ENCODE measurements at places on chromosomes 3 and 15.
A peak's percentile ranks its signal among the peaks of the same experiment; 100 is the strongest.

DNA sequence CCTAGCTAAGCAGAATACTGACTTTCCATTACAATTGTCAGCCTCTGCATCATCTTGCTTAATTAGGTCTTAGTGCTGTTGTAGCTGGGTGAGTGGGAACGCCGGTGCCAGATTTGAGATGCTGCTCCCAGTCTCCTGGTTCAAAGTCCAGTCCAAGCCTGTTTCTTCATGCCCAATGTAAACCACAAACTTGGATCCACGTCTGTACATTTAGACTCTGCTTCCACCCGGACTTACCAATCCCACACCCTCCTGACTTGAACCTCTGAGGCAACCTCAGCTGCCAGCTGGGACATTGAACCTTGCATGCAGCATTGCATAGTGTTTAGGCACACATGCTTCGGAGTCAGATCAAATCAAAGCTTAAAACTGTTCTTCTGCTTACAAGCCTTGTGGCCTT is 43.0 kb downstream of the BCL2L10 start:
- DNase-seq: no peak

GRCh38 chr3:1551741-1552140 is 458.9 kb downstream of the CNTN6 start:
- DNase-seq: no peak

GRCh38 chr15:61057376-61057775 is 171.7 kb downstream of the RORA start:
- no peak for DNase-seq

DNA sequence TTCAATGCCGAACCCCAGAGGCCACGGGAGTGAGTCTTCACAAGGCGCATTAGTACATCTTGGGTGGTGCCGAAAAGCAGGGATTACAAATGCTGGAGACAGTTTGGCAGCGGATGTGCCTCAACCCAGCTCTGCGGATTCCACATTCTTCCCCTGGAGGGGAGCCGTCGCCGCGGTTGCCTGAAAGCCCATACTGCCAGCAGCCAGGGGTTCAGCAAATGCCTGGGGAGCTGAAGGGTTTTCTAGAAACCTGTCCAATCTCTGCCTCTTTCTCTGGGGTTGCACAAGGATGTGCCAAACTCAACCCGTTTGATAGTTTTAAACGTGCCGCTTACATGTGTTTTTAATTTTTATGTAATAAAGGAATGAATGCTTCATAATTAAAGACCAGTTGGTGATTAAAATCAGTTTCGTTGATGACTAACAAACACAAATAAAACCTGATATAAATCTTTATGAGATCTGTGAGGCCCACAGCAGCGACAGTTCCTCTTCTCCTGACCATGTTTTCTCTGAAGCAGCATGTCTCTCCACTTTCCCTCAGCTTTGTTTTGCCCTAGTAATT is 74.6 kb upstream of the LEKR1 start:
- no peak for DNase-seq

GRCh38 chr3:128889139-128889894 is 9.9 kb downstream of the ACAD9 start:
- DNase-seq: no peak

DNA sequence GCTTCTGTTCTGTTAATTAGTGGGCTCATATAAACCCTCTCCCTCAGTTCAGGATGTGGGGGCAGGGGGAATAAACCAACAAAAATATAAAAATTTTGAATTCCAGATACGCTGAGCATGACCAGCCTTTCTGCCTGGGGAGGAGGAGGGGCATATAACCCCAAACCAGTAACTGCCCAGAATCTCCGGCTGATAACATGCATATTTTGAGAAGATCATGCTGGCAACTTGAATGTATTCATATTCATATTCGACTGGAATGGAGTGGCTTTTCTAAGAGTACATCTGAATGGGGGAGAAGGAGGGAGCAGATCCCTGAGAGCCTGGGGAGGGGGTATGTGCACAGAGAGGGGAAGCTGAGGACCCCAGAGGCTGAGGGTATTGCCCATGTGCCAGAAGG is 54.5 kb upstream of the LCTL start:
- no peak for DNase-seq

DNA sequence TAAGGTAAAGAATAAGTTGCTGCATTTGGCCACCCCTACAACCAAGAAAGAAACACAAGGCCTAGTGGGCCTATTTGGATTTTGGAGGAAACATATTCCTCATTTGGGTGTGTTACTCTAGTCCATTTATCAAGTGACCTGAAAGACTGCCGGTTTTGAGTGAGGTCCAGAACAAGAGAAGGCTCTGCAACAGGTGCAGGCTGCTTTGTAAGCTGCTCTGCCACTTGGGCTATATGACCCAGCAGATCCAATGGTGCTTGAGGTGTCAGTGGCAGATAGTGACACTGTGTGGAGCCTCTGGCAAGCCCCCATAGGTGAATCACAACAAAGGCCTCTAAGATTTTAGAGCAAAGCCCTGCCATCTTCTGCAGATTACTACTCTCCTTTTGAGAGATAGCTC is 491.3 kb downstream of the TAFA4 start:
- no peak for DNase-seq

DNA sequence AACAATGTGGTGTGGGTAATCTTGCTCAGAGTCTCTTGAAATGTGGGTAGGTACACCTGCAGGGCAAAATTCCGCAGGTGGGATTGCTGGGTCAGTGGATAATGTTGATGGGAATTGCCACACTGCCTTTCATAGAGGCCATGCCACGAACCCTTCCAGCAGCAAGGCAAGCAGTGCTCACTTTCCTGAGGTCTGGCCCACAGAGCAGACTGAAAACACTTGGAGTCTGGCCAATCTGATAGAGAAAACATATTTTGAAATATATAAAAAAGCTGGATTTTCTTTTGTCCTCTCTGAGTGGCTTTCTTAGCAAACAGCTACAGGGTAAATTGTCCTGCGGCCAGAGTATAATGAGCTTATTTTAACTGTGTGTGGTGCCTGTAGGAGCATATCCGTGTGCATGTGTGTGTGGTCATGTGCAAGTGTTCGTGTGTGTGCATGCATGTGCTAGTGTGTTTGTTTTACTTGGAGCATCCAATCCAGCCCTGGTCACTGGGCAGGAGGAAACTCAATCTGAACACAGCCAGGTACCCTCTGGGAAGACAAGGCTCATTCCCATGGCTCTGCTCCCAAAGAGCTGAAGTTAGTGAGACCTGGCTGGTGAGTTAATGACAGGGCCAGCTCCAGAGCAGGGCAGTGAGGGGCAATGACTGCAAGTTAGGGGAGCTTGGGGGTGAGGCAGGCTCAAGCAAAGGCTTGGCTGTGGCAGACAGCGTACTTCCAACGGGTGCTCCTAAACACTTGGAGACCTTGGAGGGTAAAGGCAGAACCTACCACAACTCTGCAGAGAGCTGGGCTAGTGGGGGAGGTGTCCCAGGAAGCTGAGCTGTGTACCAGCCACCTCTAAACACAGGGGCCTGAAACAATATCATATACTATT is 91.3 kb downstream of the PLXNA1 start:
- DNase-seq: no peak

DNA sequence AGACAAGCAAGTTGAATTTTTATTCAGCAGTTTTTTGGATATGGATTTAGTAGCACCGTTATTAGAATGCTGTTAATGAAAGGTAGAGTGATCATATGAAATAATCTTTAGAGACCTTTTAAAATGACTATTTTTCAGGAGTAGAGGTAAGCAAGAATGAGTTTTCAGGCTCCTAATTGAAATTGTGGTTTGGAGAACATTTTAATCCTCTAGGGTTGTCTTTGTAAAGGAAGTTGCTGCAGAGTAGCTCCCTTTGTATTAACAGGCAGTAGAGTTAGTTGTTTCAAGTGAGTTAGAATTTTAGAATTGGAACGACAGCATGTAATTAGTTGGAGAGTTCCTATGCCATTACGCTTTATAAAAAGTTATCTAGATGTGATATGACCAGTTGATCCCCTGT is 27.2 kb upstream of the EDEM1 start:
- no peak for DNase-seq

DNA sequence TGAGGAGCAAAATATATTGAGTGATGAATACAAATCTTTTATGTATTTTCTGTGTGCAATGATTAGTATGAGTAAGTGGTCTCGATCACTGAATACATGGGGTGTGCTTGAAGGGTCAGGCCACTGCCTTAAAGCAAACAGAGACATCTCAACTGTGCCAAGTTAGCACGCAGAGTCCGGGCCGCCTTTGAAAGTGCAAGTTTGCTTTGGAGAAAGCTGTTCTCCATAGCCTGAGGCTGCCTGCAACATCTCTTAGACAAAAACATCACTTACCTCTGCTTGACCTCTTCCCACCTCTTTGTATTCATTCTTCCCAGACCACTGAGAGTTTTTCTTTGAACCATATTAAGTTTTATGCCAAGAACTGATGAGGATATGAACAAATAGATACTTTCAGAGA is 267.0 kb downstream of the ZBTB20 start:
- DNase-seq: no peak

DNA sequence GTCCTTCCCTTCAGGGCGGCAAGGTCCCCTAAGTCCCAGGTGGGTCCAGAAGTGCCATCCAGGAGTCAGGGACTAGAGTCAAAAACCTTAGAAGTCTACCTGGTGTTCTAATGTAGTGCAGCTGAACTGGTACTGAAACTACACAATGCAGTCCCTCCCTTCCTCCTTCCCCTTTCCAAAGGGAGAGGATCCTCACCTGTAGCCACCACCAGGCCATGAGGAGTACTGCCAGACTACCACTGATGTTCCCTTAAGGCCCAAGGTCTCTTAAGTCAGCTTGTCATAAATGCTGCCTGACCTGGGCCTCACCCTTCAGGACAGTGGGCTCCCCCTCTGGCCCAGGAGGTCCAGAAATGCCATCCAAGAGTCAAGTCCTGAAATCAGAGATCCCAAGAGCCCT is 98.9 kb downstream of the ULK4 start:
- DNase-seq: no peak

- DNase-seq: no peak
Measured at GRCh38 chr3:158743664-158744566, 11.7 kb upstream of the RARRES1 start.

DNA sequence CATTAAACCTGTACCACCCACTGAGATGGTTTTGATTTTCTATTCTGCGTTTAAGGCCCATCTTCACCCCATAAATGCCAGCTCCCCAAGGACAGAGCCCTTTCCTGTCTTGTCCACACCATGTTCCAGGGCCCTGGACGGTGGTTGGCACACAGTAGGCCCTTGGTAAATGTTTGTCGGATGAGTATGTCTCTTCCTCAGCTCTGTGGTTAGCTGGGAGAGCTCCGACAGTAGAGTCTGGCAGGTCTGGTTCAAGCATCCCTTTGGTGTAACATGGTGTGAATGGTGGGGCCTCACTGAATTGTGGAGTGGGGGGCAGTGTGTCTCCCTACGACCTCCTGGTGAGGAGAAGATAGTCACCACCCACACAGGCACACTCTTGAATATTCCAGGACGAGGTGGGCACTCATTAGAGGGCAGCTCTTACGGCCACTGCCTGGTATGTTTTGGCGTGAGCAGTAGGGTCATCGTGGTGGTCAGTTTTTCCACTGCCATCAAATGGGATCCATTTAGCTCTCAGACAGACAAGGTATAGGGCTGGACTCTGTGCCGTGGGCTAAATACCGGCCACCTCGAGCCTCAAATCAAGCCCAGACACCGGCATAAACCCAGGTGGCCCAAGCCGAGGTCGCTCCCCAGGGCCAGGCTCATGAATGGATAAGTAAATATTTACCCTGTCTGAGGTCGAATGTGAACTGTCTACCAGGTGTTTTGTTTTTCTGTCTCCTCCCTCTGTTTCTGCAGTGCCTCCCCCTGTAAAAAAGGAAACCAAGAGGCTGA is 61.3 kb downstream of the SMAD3 start:
- no peak for DNase-seq

GRCh38 chr3:58009026-58009748 is 965 bp downstream of the FLNB start:
- peak; percentile 15 for DNase-seq

- no peak for DNase-seq
Measured at GRCh38 chr3:150444371-150444770, 36.3 kb downstream of the TSC22D2 start.
